Stimulated activated CD4-positive, alpha-beta T cell treated with anti-CD3 and anti-CD28 coated beads, Interleukin-15, amount 100 ng/mL, for 48 hours (primary cell): ENCODE measurements at places on chromosomes 2 and 18.
A peak's percentile ranks its signal among the peaks of the same experiment; 100 is the strongest.

GRCh38 chr2:230097841-230098240 is 29.1 kb upstream of the SLC16A14 start:
- DNase-seq: no peak

GRCh38 chr2:84832772-84833461 is 48.0 kb downstream of the TRABD2A start:
- DNase-seq: no peak

- DNase-seq: no peak
Measured at GRCh38 chr2:39451954-39452353, 14.9 kb upstream of the MAP4K3 start.

- no peak for DNase-seq
Measured at GRCh38 chr2:186595219-186595618, 5.4 kb downstream of the ITGAV start.

DNA sequence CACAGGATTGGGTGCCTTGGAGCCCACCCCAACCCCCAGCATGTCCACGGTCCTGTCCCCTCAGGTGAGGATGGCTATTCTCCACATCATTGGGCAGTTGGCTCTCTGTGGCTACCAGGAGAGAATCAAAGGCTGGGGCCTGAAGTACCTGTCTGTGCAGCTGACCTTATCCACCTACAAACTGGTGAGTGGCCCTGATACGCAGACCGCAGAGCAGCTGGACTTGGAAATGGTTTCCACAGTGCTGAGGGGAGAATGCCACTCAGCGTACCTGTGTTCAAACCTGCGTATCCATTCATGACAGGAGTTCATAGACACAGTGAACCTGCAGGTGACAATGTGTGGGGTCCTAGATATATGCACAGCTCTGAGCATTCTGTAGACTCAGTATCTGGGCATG is 21.6 kb downstream of the MROH2A start:
- no peak for DNase-seq

GRCh38 chr18:22166069-22166950 is 3.1 kb upstream of the GATA6 start:
- no peak for DNase-seq

DNA sequence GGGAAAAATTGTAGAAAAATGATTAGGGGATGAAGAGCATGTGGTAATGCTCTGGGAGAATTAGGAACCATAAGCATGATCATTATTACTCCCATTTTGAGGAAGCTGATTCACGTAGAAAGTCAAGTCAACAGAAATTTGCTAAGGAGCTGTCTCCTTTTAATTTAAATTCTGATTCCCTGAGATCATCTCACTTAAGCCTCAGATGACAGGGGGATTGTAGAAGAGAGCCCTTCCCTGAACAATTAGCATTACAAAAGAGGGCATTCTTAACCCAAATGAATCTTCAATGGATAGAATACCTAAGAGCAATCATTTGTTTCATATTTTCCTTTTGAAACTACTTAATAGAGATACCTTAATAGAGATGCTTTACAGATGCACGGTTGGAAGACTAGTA is 267.9 kb downstream of the NYAP2 start:
- no peak for DNase-seq

- no peak for DNase-seq
Measured at GRCh38 chr2:3703757-3704355, 481 bp downstream of the DCDC2C start.

- DNase-seq: no peak
Measured at GRCh38 chr18:55534547-55534946, 53.4 kb downstream of the TCF4 start.

DNA sequence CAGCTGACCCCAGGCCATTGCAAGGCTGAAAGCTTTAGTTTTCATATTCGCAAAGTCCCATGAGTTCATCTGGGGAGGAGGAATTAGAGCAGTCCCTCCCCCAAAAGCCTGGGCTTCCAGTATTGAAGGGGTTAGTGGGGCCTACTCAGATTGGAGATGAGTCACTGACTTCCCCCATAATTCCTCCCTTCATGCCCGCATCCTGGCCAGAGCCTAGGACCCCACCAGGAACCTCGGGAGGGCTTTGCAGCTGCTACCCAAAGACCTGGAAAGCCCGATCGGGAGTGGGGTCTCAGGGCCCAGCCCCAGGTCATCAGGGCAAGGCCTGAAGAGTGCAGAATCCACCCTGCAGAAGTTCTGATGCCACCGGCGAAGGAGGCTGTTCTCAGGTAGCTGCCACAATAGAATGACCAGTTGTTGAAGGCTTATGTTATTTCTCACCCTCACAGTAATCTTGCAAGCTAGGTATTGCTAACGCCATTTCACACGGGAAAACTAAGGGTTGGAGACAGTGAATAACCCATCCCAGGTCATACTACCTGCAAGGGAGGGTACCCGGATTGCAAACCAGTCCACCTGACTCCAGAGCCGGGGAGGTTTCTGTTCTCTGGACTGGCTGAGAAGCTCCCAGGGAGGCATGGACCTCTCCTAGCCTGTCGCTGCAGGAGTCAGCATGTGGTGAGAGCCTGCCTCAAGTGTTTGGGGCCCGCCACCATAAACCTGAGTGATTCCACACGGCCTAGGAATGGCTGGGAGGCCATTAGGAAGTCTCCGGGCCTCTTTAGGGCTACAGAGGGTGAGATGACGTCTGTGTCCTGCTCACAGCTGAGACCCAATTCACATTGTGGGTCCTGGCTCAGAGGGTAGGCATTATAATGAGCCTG is 5.8 kb upstream of the ARID5A start:
- DNase-seq: no peak

DNA sequence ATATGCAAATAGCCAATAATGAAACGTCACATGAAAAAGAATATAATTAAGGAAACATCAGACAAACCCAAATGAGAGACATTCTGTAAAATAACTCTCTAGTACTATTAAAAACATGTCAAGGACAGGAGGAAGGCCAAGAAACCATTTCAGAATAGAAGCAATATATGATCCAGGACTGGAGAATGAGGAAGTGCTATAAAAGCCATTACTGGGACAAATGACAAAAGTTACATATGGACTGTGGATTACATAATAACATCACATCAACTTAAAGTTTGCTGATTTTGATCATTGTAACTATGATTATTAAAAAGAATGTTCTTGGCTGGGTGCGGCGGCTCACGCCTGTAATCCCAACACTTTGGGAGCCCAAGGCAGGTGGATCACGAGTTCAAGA is 81.3 kb downstream of the CRACDL start:
- no peak for DNase-seq

DNA sequence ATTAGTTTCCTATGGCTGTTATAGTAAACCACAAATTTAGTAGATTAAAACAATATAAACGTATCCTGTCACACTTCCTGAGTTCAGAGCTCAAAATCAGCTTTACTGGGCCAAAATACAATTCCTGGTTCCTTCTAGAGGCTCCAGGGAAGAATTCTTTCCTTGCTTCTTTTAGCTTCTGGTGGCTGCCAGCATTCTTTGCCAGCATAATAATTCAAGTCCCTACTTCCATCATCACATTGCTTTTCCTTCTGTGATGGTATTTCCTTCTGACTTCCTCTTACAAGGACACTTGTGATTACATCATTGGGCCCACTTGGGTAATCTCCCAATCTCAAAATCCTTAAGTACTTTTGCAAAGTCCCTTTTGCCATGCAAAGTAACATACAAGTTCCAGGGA is 40.6 kb downstream of the MOB4 start:
- no peak for DNase-seq

- DNase-seq: peak; percentile 75
Measured at GRCh38 chr2:11743846-11744553, 2.4 kb upstream of the LPIN1 start.

GRCh38 chr2:66490588-66491001 is 55.7 kb downstream of the MEIS1 start:
- DNase-seq: no peak

GRCh38 chr2:240886023-240886565 is 9.9 kb downstream of the MAB21L4 start:
- DNase-seq: no peak

DNA sequence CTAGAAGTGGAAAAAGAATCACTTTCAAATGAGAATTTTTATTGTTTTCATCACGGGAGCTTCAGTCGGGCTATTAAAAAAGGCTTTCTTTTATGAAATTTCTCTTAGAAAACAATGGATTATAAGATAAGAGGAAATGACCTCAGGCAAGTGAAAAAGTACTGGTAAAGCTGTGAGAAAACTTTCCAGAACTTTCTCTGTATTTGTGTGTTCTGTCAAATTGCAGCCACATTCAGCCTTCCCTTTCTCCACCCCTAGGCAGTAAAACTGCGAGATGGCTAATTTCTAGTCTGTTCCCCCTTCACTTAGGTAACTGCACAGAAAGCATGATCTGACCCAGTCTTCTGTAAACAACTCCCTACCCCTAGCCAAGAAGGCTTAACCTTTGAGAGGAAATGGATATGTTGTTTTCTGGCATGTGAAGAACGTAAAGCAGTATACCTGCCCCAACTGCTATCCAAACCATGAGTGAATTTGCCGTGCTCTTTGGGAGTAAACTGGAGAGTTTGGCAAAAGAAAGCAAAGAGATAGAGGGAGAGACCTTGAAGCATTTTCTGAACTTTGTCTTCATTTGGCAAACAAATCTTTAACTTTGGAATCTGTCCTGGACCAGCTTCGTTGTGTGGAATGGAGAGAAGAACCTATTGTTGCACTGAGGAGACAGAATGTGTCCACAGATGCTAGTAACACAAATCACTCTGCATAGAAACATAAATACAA is 105.4 kb downstream of the ETAA1 start:
- DNase-seq: no peak

DNA sequence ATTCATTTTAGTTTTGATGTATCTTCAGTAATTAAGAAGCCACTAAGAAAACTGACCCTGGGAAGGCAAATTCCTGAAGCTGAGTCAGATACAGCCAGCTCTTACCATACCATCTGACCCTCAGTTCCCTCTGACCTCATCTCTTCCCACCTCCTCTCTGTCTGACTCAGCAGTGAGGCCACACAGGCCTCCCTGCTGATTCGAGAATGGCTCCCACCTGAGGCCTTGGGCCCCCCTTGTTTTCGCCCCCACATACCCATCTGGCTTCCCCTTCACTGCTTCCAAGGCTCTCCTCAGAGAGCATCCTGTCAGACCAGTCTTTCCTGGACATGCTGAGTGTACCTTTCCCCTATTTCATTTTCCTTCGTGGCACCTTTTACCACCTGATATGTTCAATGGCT is 71.0 kb upstream of the CYP1B1 start:
- no peak for DNase-seq

- DNase-seq: no peak
Measured at GRCh38 chr2:31137211-31138036, 816 bp downstream of the GALNT14 start.

- DNase-seq: peak; percentile 65
Measured at GRCh38 chr2:8049851-8050571, 631.8 kb upstream of the ID2 start.

DNA sequence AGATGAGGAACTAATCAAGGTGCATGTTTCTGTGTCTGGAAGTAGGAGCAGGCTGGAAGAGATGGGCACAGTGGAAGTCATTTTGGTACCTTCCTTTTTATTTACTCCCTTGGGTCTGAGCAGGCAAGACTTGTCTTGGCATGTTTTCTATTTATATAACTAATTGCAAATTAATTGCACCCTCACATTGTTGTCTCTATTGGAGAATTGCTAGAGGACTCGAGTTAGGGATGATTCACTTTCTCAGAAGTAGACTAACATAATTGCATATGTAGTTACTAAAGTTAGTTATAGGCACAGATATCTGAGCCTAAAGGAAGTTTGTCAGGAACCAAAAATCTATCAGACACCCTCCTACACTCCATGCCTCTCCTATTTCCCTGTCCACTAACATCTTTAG is 92.8 kb upstream of the NRP2 start:
- no peak for DNase-seq

GRCh38 chr2:120678251-120678650 is 57.4 kb upstream of the GLI2 start:
- DNase-seq: no peak

GRCh38 chr2:109707281-109708147 is 86.6 kb upstream of the RGPD5 start:
- no peak for DNase-seq

- no peak for DNase-seq
Measured at GRCh38 chr2:40178171-40178778, 273.6 kb downstream of the SLC8A1 start.

DNA sequence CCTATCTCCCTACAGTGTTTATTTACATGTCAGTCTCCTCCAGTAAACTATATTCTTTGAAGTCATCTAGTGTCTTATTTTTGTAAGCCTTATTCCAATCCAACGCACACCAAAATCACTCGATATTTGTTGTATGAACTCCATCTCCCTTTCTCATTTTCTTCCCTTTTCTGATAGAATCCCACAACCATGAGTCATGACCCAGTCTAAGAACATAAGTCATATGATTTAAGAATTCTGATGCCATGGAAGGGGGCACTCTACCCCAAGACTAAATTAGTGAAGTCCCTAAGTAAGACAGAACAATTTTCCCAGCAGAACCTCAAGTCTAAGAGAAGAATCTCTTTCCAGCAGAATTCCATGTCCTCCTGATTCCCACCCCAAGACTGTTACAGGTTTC is 5.4 kb downstream of the CHMP3 start:
- no peak for DNase-seq

- DNase-seq: no peak
Measured at GRCh38 chr2:162824304-162824703, 14.3 kb downstream of the KCNH7 start.

DNA sequence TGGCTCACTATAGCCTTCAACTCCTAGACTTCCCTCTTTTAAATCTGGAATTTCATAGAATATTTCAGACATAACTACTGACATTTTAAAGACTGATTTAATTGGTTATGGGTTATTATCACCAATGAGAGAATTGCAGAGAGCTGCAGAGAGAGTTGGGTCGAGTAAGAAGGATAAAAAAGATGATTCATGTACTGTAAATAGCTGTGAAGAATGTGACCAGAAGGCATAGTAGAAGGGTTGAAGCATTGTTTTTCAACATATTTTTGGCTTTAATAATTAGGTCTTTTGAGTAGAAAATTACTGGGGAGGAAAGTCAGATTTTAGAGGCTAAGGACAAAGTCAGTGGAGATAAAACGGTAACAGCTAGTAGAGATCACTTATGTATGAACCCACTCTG is 503.2 kb upstream of the SLC8A1 start:
- DNase-seq: no peak

- no peak for DNase-seq
Measured at GRCh38 chr2:99399063-99399462, 61.9 kb downstream of the EIF5B start.

DNA sequence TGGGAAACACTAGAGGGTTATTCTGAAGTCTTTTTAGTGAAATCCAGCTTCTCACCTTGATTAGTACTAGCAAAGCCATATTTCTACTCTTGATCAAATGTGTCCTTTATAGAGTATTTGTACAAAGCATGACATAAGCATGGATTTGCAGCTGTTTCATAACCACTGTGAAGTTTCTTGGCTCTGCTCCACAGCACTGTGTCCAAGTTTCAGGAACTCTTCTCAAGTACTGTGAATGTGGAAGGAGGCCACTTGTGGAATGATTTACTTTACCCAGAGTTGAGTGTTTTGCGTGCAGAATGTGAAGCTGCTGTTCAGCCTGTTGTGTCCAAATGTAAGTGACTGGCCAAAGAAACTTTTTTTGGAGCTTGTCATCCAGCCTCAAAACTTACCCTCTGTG is 16.2 kb upstream of the MAPRE2 start:
- no peak for DNase-seq
